ENCODE measurements at places on chromosomes 7 and 10.
A peak's percentile ranks its signal among the peaks of the same experiment; 100 is the strongest.

- DNase-seq: no peak
These were observed 1.9 kb upstream of the BHLHA15 start for GRCh38 chr7:98209166-98209920.

DNA sequence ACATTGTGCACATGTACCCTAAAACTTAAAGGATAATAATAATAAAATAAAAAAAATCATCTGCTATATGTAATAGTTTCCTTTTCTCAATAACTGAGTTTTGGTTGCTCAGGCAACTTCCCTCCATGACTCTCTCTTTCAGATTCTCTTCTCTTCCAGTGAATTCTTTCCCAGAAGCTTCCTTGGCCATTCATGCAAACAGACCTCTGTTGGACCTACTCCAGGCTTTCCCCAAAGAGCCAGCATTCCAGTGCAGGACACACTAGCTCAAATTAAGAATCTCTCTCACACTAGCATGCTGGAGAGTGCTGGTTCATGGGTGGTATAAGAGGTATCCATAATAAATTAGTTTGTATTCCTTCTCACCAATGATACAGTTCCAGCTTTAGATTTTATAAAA is 31.0 kb upstream of the ZEB1 start:
- no peak for DNase-seq

DNA sequence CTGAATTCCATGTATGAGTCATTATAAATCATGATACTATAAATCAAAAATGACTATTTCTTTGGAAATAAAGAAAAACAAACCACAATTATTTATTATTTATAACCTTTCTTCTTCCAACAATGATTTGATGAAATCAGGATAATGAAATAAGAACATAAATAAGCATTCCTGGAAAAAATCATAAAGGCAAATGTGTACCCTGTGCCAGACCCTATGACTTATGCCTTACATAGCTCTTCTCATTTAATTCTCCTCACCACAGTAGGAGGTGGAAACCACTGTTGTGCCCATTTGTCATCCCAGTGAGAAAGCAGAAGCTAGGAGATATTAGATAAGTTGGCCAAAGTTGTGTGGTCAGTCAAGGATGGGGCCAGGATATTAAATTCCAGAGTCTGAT is 255.1 kb downstream of the DOCK4 start:
- DNase-seq: no peak

GRCh38 chr10:86958901-86959736 is 720 bp downstream of the SNCG start:
- peak; percentile 63 for DNase-seq

DNA sequence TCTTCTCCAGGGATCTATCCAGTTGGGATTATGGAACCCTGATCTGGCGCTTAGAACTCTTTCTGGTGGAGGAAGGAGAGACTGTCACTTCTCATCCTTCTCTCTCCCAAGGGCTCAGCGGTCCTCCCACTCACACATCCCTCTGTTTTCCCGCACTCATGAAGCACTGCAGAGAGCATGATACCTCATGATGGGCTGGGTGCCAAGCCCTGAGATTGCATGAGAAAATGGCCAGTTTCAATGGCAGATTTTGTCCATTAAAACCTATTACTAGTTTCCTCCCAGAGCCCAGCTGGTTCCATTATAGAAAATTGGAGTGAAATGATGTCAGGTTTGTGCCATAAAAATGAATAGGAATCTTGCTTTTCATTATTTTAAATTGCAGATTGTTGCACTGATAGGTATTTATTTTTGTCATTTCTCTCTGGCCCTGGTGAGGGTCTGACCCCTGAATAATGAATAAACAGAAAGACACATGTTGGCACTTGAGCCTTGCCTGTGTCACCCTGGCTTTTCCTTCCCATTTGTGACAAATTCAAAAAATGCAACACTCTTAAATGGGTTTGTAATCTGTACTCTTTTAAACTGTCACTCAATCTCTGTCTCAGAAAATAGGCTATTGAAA is 1151.1 kb downstream of the TYW1 start:
- no peak for DNase-seq

GRCh38 chr10:79552143-79552542 is 8.1 kb downstream of the SFTPA2 start:
- no peak for DNase-seq

DNA sequence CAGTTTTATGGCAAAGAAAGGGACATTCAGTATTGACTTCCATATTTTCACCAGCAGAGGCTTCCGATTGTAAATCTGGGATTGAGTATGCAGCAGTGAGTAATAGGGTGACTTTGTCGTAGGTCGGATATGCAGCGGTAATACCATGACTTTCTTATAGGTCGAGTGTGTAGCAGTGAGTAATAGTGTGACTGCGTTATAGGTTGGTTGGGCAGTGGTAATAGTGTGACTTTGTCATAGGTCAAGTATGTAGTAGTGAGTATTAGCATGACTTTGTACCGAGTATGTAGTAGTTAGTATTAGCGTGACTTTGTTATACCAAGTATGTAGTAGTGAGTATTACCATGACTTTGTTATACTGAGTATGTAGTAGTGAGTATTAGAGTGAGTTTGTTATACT is 268.2 kb upstream of the ADARB2 start:
- no peak for DNase-seq

- DNase-seq: no peak
These were observed 11.5 kb upstream of the MALSU1 start for GRCh38 chr7:23287612-23288011.

- DNase-seq: no peak
These were observed 111.1 kb upstream of the SH2B2 start for GRCh38 chr7:102175423-102176170.

GRCh38 chr7:25385506-25386136 is 157.3 kb upstream of the NPVF start:
- no peak for DNase-seq

- no peak for DNase-seq
These were observed 257.0 kb downstream of the PARD3 start for GRCh38 chr10:34558093-34558583.

GRCh38 chr7:39130274-39130673 is 152.6 kb downstream of the POU6F2 start:
- no peak for DNase-seq

- DNase-seq: no peak
These were observed 88.1 kb downstream of the FAM53B start for GRCh38 chr10:124656113-124656490.

- DNase-seq: no peak
These were observed 155.0 kb upstream of the LYZL2 start for GRCh38 chr10:30784524-30784896.
